ENCODE measurements at places on chromosomes 7 and 10. TPM values are rescaled to one million over a fixed set of nuclear protein-coding genes. Genes with fewer than 3 reads are reported as not detected.

Gene PAPSS2
- 82.8 TPM for total RNA-seq

Gene C10orf53
- not detected for total RNA-seq

Gene PARD3
- 38.4 TPM for total RNA-seq

Gene NUDT1
- 25.4 TPM for total RNA-seq

Gene CH25H
- 0.26 TPM for total RNA-seq

Gene CYP2C19
- total RNA-seq: not detected

Gene MGAM2
- total RNA-seq: not detected

Gene BEND7
- total RNA-seq: 0.63 TPM

Gene MDFIC
- 40.5 TPM for total RNA-seq
